ENCODE measurements at places on chromosomes 5 and 9.

- no peak for DNase-seq
These were observed 60.1 kb upstream of the GNE start for GRCh38 chr9:36318212-36318802.

GRCh38 chr9:130782886-130783530 is 52.0 kb upstream of the ABL1 start:
- DNase-seq: no peak

DNA sequence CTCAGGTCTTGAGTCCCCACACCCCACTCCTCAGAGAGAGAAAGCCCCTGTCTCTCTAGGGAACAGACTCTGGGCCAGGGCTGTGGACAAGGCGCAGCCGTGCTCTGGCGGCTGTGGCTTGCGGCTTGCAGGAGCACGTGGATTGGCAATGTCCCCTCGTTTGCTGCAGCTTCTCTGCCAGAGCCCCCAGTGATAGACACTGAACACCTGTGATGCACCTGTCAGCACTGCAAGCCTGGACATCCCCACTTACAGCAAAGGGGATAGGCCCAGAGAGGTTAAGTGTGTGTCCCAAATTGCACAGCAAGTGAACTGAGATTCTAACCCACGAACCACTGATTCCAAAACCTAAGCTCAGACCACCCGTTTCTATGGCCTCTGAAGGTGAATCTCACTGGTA is 7.0 kb downstream of the GFI1B start:
- DNase-seq: no peak

DNA sequence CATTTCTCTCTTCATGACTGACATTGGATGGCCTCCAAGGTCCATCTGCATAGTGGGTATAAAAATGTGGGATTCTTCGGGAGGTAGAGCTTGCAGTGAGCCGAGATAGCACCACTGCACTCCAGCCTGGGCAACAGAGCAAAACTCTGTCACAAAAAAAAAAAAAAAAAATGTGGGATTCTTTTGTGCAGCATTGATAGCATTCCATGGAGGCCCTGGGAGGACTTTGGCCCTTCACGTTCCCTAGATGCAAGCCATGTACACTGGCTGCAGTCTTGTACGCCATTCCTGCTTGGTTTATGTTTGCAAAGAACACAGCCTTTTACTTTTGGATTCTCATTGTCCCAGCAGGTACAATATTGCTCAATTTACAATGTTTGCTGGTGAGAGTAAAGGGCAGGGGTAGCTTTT is 157.8 kb downstream of the SLCO4C1 start:
- DNase-seq: no peak

- no peak for DNase-seq
These were observed 100.2 kb upstream of the OTULINL start for GRCh38 chr5:14481349-14481748.

DNA sequence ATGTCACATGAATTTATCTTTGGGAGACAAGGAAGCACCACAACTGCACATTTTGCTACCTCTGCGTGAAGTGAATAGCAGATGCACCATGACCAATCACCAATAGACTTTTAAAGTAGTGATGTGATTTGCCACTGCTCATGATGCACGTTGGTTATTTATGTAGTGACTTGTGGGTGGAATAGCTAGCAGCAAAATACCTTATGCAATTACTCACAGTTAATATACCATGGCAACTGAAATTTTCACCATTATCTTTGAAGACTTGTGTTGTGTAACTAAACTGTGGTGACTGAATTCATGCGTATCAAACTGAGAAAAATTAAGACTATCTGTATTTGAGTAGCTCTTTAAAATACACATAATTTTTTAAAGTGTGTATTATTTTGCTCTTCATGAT is 46.2 kb upstream of the TUSC1 start:
- no peak for DNase-seq

DNA sequence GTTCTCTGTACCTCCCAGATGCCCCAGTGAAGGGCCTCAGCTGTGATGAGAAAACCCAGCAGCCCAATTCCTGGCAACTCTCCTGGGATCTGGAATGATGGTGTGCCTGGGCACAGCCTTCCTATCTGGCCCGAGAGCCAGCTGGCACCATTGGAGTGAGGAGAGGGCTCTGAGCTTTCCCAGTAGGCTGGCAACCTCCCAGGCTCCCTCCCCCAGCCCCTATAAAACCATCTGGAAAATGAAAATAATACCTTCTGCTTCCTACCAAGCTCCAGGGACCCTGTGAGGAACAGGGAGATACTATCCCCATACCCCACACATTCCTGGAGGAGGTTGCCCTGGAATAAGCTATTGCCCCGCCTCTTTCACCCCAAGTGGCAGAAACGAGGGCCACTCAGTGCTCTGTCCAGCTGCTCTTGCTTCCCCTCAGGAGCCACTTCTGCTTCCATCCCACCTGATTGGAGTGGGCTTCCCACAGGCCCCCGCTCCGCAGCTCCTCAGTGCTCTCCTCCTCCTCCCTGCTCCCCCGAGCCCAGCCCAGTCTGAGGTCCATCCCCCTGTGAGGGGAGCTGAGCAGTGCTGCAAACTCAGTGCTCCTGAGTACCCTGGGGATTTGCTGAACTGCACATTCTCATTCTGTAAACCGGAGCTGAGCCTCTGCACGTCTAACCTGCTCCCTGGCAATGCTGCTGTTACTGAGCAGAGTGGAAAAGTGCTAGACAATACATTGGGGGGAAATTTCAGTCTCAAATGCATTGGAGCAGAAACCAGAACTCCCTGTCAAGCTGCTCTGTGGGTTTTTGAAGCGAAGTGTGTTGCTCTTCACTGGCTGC is 74.7 kb downstream of the THBS4 start:
- peak; percentile 54 for DNase-seq

DNA sequence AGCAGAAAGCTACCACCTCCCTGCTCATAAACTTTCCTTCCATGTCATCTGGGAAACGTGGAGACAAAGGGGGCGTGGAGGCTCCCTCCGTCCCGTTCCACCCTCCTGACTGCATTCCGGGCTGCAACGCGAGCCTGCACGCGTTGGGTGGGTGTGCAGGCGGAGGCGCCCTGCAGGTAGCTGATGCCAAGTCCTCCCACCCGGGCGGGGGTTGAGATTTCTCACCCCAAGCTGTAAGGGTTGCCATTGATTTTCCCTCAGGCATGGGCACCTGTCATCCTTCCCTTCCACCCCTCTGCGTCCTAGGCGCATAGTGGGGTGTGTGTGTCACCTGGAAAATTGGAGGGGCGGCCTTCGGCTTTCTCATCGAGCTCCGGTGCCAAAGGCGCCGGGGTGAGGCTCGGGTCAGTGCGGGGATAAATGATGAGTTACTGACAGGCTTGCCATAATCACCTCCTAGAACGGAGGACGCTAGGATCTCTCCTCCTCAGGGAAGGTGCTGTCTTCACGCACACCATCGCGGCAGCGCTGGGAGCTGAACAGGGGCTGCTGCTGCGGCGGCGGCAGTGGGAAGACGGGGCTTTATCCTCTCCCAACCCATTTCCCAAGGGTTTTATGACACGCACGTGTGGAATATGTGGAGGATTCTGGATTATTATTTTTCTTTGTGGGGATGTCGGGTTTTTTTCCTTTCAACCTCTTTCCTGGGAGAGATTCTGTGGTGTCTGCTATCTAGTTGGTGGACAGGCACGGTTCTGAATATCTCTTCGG is 973 bp downstream of the PLPPR1 start:
- peak; percentile 48 for DNase-seq

GRCh38 chr5:122805481-122805880 is 30.6 kb downstream of the SNX2 start:
- no peak for DNase-seq

- no peak for DNase-seq
These were observed 131.2 kb upstream of the PLCXD3 start for GRCh38 chr5:41641621-41642020.

GRCh38 chr9:13387734-13388067 is 108.2 kb upstream of the MPDZ start:
- no peak for DNase-seq

GRCh38 chr5:93274291-93274690 is 306.7 kb downstream of the NR2F1-AS1 start:
- DNase-seq: no peak

GRCh38 chr9:83935276-83935935 is 14.2 kb upstream of the KIF27 start:
- DNase-seq: no peak

DNA sequence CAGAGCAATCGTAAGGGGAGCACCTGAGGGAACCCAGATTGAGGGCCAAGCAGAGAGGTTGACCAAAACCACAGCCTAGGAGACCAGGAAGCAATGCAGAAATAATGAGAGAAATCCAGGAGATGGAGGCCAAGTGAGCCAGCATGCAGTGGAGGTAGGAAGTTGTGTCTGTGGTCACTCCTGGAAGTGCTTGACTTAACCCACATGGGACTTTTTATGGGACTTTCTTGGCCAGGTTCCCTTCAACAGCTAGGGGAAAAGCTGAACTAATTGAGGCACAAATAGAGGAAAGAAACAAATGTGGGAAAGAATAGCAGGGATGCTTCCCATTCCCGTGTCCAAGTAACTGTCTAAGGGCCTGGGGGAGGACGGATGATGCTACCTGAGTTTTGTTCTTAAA is 293.2 kb upstream of the CLINT1 start:
- no peak for DNase-seq

- DNase-seq: no peak
These were observed 384.5 kb upstream of the PIK3R1 start for GRCh38 chr5:67831048-67831447.

GRCh38 chr9:68872026-68872501 is 141.8 kb downstream of the PRKACG start:
- DNase-seq: peak; percentile 17

GRCh38 chr5:42993516-42994245 is 46.4 kb downstream of the ANXA2R start:
- DNase-seq: peak; percentile 60

DNA sequence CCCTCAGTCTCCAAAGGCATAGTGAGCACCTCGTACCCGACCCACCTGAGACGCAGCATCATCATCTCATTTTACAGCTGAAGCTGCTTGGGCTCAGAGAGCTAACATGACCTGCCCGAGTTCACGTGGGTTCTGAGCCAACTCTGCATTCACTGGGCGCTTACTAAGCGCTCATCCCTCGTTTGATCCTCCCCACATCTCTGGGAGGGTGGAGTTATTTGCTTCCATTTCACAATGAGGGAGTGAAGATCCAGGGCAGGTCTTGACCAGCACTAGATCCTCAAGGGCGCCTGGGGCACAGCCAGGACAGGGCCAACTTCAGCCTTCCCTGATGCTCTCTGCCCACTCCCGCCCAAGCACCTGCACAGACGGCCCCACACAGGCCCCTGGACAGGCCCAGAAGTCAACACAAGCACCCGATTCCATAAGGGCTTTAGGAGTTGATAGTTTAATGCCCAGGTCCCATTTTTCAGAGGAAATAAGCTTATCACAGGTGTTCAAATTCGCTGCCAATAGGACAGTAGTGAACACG is 80.8 kb downstream of the HRH2 start:
- DNase-seq: no peak

DNA sequence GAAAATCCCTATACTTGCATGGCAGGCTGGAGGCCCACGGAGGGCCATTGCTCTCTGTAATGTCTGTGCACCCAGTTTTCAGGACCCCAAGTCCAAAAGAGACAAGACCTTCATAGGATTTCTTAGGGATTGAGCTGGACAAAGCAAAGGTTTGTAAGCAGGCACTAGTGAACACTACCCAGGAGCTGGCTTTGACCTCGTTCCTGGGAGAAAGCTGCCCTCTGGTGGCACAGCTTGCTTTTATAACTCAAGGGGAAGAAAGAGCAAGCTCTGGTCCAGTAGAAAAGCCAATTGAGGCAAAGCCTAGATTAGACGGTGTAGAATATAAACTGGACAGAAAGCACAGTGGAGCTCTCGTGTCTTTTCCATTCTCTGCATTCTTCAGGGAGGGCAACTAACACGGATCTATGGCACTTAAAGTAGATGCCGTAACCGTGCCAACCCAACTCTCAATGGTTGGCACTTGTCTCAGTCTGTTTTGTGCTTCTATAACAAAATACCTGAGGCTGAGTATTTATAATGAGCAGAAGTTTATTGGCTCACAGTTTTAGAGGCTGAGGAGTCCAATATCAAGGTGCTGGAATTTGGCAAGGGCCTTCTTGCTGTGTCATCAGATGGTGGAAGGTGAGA is 7.9 kb downstream of the GABRP start:
- DNase-seq: no peak

GRCh38 chr5:157303667-157304327 is 37.9 kb downstream of the CYFIP2 start:
- no peak for DNase-seq

DNA sequence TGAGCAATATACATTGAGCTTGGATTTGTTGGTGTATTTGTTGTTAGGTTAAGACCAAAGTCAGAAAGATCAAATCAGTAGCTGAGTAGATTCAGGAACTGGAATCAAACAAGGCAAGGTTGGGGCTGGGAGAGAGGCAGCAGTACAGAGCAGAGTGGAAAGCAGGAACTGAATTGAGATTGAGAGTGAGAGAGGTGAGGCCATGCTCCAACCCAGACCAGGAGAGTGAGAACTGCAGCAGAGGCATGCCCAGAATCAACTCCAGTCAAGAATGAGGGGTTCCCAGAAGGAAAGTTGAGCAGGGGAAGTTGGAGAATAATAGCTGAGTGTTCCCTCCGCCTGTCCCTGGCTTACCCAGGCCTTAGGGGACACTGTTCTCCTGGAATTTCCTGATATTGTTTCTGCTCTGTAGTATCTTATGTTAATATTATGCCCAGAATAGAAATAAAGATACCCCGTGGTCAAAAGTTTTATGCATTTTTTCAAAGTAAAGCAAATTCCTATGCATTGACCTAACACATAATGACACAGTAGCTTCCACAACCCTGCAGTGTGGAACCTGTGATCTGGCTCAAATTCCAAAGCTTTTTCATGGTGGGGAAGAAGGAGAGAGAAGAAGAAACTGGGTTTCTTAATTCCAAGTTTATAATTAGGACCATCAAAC is 82.7 kb downstream of the SV2C start:
- DNase-seq: no peak

- no peak for DNase-seq
These were observed 602.9 kb downstream of the CSNK1G3 start for GRCh38 chr5:124114911-124115310.

GRCh38 chr5:7894860-7895259 is 25.9 kb downstream of the MTRR start:
- no peak for DNase-seq

GRCh38 chr5:93603078-93603792 is 20.2 kb downstream of the NR2F1 start:
- DNase-seq: peak; percentile 33

- DNase-seq: no peak
These were observed 61.8 kb upstream of the PRDM9 start for GRCh38 chr5:23445573-23445972.

GRCh38 chr5:149100331-149100730 is 37.5 kb upstream of the SH3TC2 start:
- DNase-seq: no peak

DNA sequence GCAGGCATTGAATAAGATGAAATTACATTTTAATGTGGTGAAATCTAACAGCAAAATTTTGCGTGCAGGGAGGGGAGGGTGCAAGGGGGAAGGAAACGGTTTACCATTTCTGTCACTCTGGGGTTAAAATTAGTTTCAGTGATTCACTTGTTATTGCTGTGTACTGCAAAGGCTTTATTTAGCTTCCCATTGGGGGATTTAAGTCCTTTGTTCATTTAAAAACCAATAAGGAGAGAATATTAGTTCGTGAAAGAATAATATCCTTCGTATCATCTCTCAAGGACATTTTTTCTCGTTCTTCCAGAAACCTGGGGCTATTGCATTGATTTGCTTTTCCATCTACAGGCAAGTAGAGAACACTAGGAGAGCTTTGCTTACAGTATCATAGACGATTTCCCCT is 667.8 kb upstream of the RGMB start:
- no peak for DNase-seq
